Kidney (tissue), 22 donors: ENCODE measurements at places on chromosomes 12 and 14. TPM values are rescaled to one million over a fixed set of nuclear protein-coding genes. Genes with fewer than 3 reads are reported as not detected.

GRCh38 chr12:2974560-2974971 lies 15.4 kb downstream of the TEAD4 start:
- DNase-seq, result no peak
- no peak overlapping the region for H3K4me3 ChIP-seq
- no peaks in the 10 kb centered on the region for H3K36me3 ChIP-seq
- no peak overlapping the region for H3K27ac ChIP-seq

GRCh38 chr12:95605087-95605486 lies 53.8 kb upstream of the USP44 start:
- no peaks in the 10 kb centered on the region for H3K36me3 ChIP-seq
- no peaks in the 10 kb centered on the region for H3K4me1 ChIP-seq
- no peak for DNase-seq

DNA sequence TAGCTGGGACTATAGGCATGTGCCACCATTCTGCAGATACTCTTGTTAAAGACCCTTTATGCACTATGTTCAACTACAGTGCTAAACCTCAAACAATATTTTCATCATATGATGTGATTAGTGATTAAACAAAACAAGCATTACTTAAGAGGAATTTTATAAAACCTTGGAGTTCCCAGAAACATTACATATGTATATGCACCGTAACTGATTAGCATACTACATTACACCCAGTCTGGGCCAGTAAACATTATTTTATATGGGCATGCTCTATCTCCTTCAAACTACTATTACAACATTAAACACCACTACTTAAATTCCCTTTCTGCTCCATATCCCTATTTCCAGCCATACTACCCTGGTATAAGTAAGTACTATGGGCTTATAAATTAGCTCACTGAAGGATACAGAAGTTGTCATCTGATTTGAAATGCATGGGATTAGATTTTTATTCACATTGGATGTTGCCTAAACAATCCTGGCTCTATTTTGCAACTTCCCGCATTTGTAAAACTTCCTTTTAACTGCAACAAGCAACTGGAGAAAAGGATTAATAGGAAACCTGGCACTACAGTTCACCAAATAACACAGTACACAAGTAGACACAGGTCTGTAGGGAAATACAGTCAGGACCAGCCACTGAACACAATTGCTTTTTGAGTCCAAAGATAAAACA lies 205.8 kb downstream of the MED13L start:
- no peak for DNase-seq
- H3K4me1 ChIP-seq, result no peaks in the 10 kb centered on the region
- H3K4me3 ChIP-seq, result no peak overlapping the region
- no peak overlapping the region for H3K27ac ChIP-seq
- no peaks in the 10 kb centered on the region for H3K27me3 ChIP-seq
- H3K36me3 ChIP-seq, result no peaks in the 10 kb centered on the region

DNA sequence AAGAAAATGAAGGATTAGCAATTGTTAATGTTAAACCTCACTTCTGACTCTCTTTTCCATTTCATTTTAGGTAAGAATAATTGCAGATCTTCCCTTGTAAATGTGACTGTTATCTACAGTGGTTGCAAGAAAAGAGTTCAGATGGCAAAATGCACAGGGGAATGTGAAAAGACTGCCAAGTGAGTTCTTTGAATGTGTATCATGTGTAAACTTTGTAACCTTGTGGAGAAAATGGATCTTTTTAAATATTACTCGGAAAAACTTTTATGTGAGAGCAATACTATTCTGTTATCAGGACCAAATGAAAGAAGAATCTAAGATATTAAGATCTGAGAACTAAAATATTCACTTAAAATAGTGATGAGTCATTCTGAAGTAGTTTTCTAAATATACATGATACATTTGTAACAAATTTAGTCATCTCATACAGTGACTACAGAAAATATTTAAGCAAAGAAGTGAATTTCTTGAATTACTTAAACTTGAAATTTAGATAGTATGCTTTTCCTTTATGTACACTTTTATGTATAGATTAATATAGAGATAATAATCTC lies 122.5 kb upstream of the CNTN1 start:
- no peak for DNase-seq
- H3K4me3 ChIP-seq, result no peak overlapping the region
- no peaks in the 10 kb centered on the region for H3K27me3 ChIP-seq
- no peaks in the 10 kb centered on the region for H3K4me1 ChIP-seq
- no peaks in the 10 kb centered on the region for H3K36me3 ChIP-seq
- H3K27ac ChIP-seq, result no peak overlapping the region

- H3K36me3 ChIP-seq, result no peaks in the 10 kb centered on the region
- no peaks in the 10 kb centered on the region for H3K27me3 ChIP-seq
- no peak overlapping the region for H3K27ac ChIP-seq
- H3K4me3 ChIP-seq, result no peak overlapping the region
These were observed 57.3 kb upstream of the CEP83 start for GRCh38 chr12:94516985-94517384.

Gene STXBP6
- total RNA-seq, result 3.9 TPM

Gene SOX5
- total RNA-seq, result 10.8 TPM
